ENCODE measurements at places on chromosomes 3 and 15. TPM values are rescaled to one million over a fixed set of nuclear protein-coding genes. Genes with fewer than 3 reads are reported as not detected.

DNA sequence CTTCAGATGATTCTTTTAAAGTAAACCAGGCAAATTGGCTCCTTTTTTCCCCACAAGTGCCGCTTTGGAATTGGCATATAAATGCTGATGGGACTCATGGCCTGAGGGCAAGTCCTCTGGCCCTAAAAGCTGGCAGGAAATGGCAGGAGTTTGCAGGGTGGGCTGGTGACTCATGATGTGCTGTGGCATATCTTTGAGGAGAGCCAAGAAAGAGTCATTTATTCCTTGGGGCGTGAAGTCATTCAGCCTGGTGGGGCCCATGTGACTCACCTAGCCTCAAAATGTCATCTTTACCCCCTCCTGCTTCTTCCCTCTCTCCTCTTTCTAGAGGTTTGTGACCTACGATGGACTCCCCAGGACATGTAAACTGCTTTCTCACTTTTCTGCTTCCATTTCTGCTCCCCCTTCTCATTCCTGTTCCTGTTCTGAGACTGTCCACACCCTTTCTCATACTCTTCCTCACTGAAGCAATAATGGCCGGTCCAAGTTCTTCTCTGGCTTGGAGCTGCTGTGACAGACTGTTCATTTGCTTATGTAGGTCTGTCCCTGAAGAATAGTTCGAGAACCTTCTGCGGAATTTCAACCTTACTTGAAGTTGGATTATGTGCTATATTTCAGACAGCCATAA lies 326.1 kb downstream of the SATB1 start:
- no peak for DNase-seq

Gene FOXL2NB
- 0.07 TPM for total RNA-seq

GRCh38 chr3:97241417-97241816 lies 427.0 kb downstream of the EPHA6 start:
- DNase-seq = no peak

GRCh38 chr15:52745326-52746161 lies 44.6 kb downstream of the ONECUT1 start:
- no peak for DNase-seq

Gene TEX55
- not detected for total RNA-seq

Gene CSPG5
- total RNA-seq = 4.2 TPM

GRCh38 chr15:53437366-53437765 lies 322.1 kb downstream of the WDR72 start:
- no peak for DNase-seq
